Left ventricle myocardium inferior (tissue), 1 donor: ENCODE measurements at places on chromosomes 12 and 14.

DNA sequence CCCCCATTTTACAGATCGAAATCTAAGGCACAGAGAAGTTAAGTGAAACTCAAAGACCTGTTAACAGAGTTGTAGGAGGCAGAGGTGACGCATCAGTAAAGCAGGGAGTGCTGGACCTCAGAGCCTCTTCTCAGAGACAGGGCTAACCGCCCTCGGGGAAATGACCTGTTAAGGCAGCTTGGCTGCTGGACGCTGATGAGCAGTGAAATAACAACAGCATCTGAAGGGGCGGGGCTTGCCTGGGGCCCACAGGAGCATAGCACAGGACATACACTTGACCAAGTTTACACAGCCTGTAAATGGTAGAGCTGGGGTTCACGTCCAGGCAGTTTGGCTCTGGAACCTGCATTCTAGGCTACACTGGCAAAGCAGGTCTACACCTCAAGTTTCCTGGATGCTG is 39.3 kb downstream of the LRTM2 start:
- DNase-seq: no peak

- no peak for DNase-seq
These were observed 169.6 kb upstream of the RASSF8 start for GRCh38 chr12:25788707-25789442.

- no peak for DNase-seq
These were observed 695.8 kb downstream of the RPS29 start for GRCh38 chr14:48890333-48890732.

DNA sequence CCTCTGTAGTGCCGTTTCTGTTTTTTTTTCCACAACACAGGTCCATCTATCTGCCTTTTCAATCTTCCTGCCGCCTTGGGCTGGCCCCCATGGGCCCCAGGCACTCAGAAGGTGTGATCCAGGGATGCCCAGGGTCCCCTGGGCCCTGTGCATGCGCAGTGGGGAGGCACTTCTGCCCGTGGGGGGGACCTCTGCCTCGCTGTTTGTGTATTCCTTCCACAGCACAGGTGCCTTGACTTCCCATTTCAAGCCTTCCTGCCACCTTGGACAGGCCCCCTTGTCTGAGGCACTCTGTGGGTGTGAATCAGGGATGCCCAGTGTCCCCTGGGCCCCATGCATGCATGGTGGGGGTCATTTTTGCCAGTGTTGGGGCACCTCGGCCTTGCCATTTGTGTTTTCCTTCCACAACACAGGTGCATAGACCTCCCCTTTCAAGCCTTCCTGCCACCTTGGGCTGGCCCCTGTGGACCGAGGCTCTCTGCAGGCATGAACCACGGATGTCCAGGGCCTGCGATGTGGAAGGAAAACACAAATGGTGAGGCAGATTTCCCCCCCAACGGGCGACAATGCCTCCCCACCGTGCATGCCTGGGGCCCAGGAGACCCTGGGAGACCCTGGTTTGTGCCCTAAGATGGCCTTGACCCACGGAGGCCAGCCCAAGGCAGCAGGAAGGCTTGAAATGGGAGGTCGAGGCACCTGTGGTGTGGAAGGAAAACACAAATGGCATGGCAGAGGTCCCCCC is 366.5 kb downstream of the ALG10 start:
- DNase-seq: no peak

GRCh38 chr14:51652168-51653078 is 713 bp downstream of the FRMD6 start:
- DNase-seq: peak; percentile 36

DNA sequence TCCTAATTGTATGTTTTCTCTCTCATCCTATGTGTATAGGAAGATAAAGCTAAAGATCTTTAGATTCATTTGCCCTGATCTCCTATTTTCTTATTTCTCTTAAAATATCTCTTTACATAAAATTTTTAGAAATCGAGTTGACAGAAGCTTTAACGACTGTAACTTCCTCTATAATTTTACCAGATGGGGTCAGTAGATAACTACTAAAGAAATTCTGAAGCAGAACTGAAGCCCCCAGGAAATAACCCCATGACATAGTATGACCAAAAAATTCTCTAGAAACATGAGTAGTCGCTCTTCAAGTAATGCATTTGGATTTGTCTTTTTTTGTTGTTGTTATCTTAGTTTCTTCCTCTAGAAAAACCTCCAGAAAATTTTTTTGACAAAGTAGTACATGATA is 288.0 kb downstream of the ERC1 start:
- DNase-seq: no peak

- no peak for DNase-seq
These were observed 8.7 kb upstream of the GPR132 start for GRCh38 chr14:105073720-105074600.

GRCh38 chr12:100539202-100539601 is 34.3 kb upstream of the GAS2L3 start:
- no peak for DNase-seq

- no peak for DNase-seq
These were observed 93.8 kb upstream of the CLMN start for GRCh38 chr14:95413289-95414215.

DNA sequence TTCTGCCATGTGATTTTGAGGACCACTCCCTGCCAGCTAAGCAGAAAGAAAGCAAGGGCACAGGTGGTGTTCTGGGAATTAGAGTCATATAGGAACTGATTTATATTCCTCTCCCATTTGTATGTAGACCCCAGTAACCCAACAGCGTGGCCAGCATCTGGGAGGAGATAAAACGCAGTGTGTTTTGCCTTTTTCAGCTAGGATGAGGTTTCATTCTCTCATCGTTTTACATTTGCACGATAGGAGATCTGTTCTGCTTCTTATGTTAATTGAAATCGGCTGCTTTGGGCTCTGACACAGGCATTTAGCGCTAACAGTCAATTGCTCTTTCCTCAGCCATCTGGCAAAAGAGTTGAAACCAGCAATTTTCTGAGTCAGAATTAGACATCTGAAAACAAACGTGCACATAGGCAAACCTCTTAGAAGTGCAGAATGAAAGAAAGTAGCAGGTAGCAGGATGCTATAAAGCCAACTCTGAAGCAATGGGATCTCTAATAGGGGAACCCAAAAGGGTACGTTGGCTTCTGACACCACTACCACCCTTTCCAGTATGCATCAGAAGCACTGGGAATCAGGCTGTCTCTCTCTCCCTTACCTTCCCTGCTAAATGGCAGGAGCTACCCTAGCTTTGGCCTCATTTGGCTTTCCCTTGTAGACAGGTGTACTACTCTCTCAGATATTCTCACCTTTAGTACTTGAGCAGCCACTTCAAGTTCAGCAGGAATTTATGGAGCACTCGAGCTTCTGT is 219.1 kb downstream of the PHLDA1 start:
- DNase-seq: no peak

GRCh38 chr14:101525640-101526527 is 35.4 kb upstream of the DIO3 start:
- DNase-seq: no peak

DNA sequence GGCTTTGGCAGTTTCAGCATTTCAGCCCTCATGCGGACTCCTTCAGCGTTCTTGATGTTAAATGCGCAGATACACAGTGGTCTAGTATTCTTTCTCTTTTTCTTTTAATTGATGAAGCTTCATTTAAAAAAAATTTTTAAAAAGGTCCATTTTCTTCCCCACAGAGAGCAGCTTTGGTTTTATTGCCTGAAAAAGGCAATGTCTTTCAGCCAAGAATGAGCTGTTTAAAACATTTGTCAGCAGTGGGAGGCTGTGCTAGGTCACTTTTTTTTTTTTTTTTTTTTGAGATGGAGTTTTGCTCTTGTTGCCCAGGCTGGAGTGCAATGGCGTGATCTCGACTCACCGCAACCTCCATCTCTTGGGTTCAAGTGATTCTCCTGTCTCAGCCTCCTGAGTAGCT is 13.5 kb downstream of the KMT5A start:
- DNase-seq: no peak

DNA sequence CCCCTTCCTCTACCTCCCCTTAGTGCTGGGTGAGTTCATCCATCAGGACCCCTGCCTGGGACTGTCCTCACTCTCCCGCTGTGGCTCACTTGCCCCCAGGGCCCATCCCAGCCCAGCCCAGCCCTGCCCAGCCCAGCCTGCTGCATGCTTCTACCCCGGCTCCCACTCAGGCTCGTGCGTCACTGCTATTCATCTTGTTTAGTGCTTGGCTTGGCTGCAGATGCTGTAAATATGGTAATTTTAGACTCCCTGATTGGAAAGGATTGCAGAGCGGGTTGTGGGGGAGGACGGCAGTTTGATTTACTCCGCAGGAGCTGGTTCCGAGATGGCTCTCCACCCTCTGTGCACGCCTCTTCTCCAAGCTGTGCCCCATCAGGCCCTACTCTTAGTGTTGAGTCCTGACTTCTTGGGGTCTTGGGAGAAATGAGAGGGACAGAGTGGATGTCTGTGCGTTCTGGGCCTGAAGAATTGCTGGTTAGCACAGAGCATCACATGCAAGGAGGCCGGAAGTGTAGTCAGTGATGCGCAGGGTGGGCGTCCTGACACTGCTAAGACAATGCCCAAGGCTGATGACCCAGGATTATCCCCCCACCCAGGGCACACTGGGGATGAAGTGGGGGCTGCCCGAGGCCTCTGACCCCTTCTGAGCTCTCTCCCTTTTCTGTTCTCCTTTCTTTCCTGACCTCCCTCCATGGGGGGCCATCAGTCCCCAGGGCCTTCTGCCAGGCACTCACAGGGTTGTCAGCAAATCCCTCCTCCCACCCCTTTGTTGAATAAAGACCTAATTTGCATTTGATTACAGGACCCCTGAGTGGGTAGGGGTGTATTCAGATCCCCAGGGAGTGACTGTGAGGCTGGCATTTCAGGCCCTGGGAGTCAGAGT is 244.4 kb downstream of the ZFP36L1 start:
- DNase-seq: peak; percentile 90

DNA sequence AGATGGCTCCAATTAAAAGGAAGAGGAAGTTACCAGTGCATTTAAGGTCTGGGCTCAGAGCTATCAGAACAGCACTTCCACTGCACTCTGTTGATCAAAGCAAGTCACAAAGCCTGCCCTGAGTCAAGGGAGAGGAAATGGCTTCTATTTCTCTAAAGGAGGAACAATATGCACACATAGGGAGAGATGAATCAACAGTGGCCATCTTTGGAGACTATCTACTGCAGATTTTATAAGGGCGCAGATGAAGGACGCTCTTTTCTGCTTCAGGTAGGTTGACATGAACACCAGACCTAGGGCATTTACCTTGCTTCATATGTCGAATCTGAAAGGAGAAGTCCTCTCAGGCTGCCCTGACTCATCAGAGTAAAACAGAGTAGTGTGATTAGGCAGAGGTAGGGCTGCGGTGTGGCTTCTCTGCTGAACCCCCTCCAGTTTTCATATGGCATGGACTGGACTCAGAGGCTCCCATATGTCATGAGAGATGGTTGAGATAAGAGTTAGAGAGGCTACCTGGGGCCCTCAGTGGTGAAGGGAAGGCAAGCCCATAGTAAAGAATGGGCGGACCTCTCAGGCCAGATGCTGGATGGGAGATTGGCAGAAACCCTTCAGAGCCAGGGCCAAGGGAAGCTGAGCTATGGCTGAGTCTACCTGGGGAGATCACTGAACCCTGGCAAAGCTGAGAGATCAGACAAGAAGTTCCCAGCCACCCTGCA is 84.4 kb downstream of the ARF6 start:
- no peak for DNase-seq

- peak; percentile 52 for DNase-seq
These were observed 1.1 kb upstream of the HEBP1 start for GRCh38 chr12:13000925-13001774.

DNA sequence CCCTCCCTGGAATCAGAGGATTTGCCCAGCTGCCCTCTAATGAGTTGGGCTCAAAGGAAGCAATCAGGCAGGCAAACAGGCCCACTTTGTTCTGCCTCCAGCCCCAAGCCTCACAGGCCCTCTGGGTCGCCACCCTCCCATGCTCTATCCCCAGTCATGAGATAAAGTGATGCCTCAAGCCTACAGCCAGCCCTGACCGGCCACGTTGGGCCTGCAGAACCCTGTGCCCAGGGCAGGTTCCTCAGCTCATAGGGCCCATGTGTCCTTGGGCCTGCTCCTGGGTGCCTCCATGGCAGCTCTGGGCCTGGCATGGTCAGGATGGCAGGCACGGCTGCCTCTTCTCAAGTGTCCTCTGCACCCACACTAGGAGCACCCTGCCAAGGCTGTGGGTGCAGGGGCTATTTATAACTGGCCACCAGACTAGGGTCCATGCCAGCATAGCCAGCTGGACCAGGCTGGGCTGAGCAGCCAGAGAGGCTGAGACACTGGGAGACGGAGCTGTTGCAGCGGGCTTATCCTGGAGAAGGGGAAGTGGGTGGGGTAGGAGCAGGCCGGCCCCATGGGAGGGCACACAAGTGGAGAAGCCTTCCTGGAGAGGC is 20.2 kb downstream of the HDAC7 start:
- peak; percentile 69 for DNase-seq

- DNase-seq: no peak
These were observed 72.7 kb downstream of the TMEM132C start for GRCh38 chr12:128339631-128340030.

DNA sequence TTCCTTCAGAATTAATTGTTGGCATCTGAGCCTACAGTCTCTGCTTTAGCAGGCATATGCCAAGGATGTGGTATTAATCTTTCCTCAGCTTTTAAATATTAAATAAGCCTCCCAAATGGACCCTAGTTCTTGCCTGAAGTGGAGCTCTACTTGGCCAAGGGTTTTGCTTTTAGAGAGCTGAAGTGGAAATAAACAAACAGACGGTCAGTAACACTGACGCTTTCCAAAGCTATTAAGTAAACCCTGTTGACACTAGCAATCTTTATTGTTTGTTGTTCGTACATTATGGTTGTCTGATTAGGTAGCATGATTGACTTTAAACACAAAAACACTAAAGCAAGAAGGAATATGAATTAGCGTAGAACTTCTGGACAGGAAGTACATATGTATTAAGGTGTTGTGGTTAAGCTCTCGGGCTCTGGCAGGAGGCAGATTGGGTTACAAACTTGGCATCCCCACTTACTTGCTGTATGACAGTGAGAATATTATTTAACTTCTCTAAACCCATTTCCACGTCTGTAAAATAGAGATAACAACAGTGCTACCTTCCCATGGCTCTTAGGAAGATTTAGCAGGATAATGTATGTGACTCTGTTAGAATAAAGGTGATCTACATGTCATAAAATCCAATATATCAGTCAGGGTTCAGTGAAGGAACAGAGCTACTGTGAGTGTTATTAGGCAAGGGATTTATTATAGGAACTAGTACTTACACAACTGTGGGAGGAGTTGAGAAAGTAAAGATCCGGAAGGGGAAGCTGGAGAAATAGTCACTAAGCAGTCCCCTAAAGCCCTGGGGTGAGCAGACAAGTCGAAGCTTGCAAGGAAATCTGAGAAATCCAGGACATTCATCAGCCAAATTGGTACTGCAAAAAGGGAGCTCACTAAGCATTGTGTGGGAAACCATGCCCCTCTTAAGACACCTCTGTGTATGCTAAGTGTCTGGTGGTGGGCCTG is 92.2 kb upstream of the ATF7IP start:
- DNase-seq: no peak

DNA sequence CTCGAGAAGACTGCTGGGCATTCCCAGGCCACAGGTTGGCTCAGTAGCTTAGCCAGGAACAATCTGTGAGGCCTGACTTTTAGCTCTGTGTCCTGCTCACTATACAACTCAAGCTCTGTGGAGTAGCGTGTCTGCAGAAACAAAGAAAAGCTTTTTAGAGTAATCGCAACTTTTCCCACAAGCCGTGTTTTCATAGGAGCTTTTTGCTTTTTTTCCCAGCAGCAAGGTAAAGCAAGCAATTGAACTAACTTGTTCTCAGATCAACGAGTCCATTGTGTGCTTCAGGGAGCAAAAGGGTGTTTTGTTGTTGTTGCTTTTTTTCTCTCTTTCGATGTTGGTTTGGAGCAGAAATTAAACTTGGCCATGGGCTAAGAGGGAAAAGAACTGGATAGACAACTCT is 97.3 kb upstream of the BCL2L14 start:
- no peak for DNase-seq

GRCh38 chr14:56196274-56196673 is 78.1 kb downstream of the PELI2 start:
- DNase-seq: no peak
